Esophagus muscularis mucosa (tissue), 4 donors: ENCODE measurements at places on chromosomes 1 and 21. TPM values are rescaled to one million over a fixed set of nuclear protein-coding genes. Genes with fewer than 3 reads are reported as not detected.
A peak's percentile ranks its signal among the peaks of the same experiment; 100 is the strongest.

DNA sequence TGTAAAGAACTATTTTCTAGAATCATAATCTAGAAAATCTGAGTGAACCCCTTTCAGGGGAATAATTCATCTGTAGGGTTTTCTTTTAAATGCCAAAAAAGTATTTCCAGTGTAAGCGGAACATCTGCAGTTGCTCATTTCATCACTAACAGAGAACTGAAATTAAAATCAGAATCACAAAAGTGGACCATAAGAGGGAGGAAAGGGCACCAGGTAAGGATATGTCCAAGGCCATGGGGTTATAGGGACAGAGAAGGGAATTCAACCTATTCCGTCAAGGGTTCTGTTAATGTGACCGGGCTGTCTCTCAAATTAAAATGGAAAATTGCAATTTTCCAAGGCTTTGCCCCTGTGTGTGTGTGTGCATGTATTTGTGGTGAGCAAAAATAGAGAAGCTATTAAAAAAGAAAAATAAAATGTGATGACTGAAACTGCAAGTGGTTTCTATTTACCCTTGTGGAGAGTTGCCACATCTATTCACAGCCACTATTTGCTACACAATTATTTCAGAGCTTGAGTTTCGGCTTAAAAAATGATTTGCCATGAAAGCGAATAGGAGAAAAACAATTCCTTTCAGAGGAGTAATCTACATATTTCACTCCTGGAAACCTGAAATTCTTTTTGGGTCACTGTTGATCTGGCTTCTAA is 53.1 kb downstream of the APP start:
- H3K4me1 ChIP-seq, result peaks cover 29% of the 10 kb centered on the region
- no peak overlapping the region for H3K4me3 ChIP-seq

DNA sequence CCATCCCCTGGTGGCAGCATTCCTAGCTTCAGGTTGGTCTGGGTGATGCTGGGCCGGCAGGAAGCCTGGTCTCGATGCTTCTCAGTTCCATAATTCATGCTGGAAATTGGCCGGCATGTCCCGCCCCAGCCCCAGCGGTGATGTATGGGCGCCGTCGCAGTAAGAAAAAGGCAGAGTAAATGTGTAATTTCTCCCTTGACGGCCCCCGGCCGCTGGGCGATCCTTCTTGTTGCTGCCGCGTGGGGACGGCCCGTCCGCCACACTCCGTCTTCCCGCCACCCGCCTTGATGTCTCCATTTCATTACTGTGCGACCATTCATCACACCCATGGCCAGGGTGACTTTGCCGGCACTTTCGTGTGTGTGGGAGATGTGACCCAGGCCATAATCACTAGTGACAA is 8.5 kb downstream of the DMAP1 start:
- no peak overlapping the region for H3K27ac ChIP-seq
- H3K27me3 ChIP-seq, result no peaks in the 10 kb centered on the region
- peaks cover 49% of the 10 kb centered on the region for H3K36me3 ChIP-seq
- no peaks in the 10 kb centered on the region for H3K4me1 ChIP-seq

Gene PRELP
- 186 TPM for total RNA-seq

DNA sequence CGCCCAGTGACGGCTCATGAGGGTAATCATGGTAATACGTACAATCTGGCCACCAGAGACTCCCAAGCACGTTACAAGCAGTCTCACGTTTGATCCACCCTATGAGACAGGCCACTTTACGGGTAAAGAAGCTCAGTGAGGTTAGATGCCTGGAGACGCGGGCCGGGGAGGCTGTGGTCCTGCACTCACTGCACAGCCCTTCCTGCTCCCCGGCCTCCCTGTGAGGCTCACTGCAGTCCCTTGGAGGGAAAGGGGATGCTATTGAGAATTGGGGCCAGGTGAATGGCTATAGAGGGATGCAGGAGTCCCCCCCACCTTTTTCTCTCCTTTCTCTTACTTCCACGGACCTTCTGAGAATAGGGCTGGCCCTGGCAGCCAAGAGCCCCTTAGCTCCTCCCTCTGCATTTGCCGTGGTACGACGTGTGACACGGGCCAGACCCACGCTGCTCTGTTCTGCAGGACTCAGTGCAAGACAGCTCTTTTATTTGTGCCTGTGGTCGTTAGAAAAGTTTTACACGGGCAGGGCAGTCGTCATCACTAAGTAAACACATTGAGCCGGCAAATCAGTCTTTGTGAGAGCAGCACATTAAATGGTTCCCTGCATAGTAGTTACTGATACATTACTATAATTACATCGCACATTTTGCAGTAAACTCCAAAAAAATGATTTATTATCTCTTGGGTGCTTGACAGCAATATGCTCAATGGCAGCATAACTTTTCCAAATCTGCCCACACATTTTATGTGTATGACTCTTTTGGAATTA is 18.8 kb downstream of the KIF26B start:
- H3K27me3 ChIP-seq, result no peaks in the 10 kb centered on the region
- no peak overlapping the region for H3K4me3 ChIP-seq
- no peak overlapping the region for H3K27ac ChIP-seq
- H3K36me3 ChIP-seq, result no peaks in the 10 kb centered on the region

- H3K27me3 ChIP-seq, result no peaks in the 10 kb centered on the region
- no peaks in the 10 kb centered on the region for H3K36me3 ChIP-seq
- H3K4me3 ChIP-seq, result no peak overlapping the region
- H3K27ac ChIP-seq, result no peak overlapping the region
Observed at GRCh38 chr1:12159816-12160215, 7.0 kb upstream of the TNFRSF1B start.

Gene UBXN11
- 12.2 TPM for total RNA-seq

- no peak overlapping the region for H3K4me3 ChIP-seq
- DNase-seq, result no peak
- H3K27ac ChIP-seq, result peak overlapping the region; percentile 60
- peaks cover 53% of the 10 kb centered on the region for H3K4me1 ChIP-seq
- H3K27me3 ChIP-seq, result no peaks in the 10 kb centered on the region
- H3K36me3 ChIP-seq, result no peaks in the 10 kb centered on the region
Observed at GRCh38 chr1:39086386-39086785, 60.2 kb downstream of the NDUFS5 start.

Gene CD1B
- not detected for total RNA-seq

Gene KRTAP13-2
- not detected for total RNA-seq

Gene STYXL2
- total RNA-seq, result not detected

GRCh38 chr1:52296345-52296744 is 69.7 kb downstream of the CC2D1B start:
- no peak for DNase-seq
- no peak overlapping the region for H3K4me3 ChIP-seq
- H3K4me1 ChIP-seq, result no peaks in the 10 kb centered on the region
- no peaks in the 10 kb centered on the region for H3K36me3 ChIP-seq
- no peak overlapping the region for H3K27ac ChIP-seq

DNA sequence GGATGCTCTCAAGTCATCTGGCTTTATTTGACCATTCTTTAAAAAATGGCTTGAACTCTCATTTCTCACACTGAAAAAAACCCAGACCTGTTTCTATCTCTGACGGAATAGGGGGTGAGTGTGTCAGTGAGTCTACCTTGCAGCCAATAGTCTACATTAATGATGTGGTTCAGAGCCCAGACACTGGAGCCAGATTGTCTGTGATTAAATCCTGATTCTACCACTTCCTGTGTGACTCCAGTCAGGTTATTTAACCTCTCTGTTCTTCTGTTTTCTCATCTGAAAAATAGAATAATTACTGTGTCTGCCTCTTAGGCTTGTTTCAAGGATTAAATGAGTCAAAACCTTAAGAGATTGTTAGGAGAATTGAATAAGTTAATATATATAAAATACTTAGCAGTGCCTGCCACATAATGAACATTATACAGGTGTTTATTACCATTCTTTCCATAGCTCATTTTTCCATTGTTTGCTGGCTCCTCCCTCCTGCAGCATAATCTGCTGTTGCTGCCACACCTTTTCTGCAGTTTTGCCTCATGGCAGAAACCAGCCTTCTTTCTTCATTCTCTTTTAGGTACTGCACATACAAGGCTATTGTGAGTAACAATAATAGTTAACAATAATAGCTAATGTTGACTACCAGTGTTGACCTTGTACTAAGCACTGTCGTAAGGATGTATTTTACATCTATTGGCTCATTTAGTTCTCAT is 157.6 kb upstream of the IVNS1ABP start:
- H3K27ac ChIP-seq, result no peak overlapping the region
- no peaks in the 10 kb centered on the region for H3K4me1 ChIP-seq
- DNase-seq, result no peak
- H3K27me3 ChIP-seq, result no peaks in the 10 kb centered on the region
- no peak overlapping the region for H3K4me3 ChIP-seq
- H3K36me3 ChIP-seq, result no peaks in the 10 kb centered on the region

DNA sequence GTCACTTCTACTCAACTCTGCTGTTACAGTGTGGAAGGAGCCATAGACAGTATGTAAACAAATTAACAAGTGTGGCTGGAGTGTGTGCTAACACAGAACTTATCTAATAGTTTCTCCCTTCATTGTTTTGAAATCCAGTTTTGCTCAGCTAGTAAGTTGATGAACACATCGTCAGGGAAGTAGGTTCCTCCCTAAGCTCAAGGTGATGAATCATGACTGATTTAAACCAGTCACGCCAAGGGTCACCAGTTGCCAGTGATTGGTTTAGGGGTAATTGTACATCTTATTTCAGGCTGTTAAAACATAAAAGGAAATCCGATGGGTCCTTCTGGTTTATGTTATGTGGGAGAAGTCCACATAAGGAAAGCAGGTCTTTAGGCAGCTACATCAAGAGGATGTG is 97.0 kb upstream of the CHODL start:
- no peak overlapping the region for H3K27ac ChIP-seq
- no peak for DNase-seq
- no peak overlapping the region for H3K4me3 ChIP-seq
- no peaks in the 10 kb centered on the region for H3K4me1 ChIP-seq

GRCh38 chr1:157028674-157029073 is 16.9 kb downstream of the ARHGEF11 start:
- peaks cover 36% of the 10 kb centered on the region for H3K4me1 ChIP-seq
- no peak for DNase-seq
- H3K27me3 ChIP-seq, result no peaks in the 10 kb centered on the region
- no peaks in the 10 kb centered on the region for H3K36me3 ChIP-seq
- no peak overlapping the region for H3K4me3 ChIP-seq

DNA sequence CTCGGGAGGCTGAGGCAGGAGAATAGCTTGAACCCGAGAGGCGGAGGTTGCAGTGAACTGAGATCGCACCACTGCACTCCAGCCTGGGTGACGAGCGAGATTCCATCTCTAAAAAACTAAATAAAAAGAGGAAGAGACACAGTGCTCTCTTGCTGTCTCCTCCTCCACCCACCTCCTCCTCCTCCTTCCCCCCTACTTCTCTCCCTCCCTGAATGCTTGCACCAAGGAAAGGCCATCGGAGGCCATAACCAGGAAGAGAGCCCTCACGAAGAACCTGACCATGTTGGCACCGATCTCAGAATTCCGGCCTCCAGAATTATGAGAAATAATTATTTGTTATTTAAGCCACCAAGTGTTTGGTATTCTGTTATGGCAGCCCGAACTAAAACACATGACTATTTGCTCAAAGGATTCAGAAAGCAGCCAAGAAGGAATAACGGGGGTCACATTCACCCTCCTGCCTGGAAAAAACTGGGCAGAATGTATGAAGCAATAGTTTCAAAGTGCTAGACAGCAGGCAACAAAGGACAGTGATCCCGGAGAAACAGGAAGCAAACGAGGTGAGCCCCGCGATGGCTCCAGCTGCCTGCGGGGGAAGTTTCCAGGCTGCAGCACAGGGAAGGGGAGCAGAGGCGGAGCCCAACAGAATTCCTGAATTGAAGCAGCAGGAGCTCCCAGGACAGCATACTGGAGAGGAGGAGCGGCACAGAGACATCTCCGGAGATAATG is 35.8 kb downstream of the LDLRAD1 start:
- H3K4me1 ChIP-seq, result peaks cover 21% of the 10 kb centered on the region
- DNase-seq, result no peak
- H3K27me3 ChIP-seq, result no peaks in the 10 kb centered on the region

GRCh38 chr1:119747451-119747850 is 21.3 kb downstream of the HMGCS2 start:
- DNase-seq, result no peak
- H3K27ac ChIP-seq, result no peak overlapping the region
- H3K27me3 ChIP-seq, result no peaks in the 10 kb centered on the region
- peaks cover 40% of the 10 kb centered on the region for H3K4me1 ChIP-seq

Gene S100A7
- not detected for total RNA-seq

DNA sequence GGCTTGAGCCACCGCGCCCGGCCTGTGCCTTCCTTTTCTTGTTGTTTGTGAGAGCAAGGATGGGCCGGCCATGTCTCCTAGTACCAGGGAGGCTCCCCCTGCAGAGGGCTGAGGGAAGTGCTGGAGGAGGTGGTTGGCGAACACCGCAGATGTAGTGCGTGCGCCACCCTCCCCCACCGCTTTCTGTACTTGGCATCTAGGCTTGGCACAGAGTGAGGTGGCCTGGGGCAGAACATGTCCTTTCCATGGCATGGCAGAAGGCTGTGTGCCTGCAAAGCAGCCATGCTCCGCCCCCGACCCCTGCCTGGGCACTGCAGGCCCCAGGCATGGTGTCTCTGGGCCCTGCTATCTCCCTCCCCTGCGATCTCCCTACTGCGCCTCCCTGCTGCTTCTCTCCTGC is 30.7 kb downstream of the ALPL start:
- peaks cover 20% of the 10 kb centered on the region for H3K4me1 ChIP-seq
- H3K27ac ChIP-seq, result no peak overlapping the region
- DNase-seq, result no peak
- no peak overlapping the region for H3K4me3 ChIP-seq
- H3K36me3 ChIP-seq, result no peaks in the 10 kb centered on the region

Gene CNKSR1
- total RNA-seq, result 2.6 TPM

GRCh38 chr21:14383596-14384180 is 742 bp upstream of the HSPA13 start:
- H3K4me1 ChIP-seq, result peaks cover 39% of the 10 kb centered on the region
- DNase-seq, result no peak
- peak overlapping the region; percentile 84 for H3K4me3 ChIP-seq

GRCh38 chr1:27445177-27445936 is 44.6 kb downstream of the WASF2 start:
- no peak overlapping the region for H3K4me3 ChIP-seq
- no peak overlapping the region for H3K27ac ChIP-seq
- peaks cover 70% of the 10 kb centered on the region for H3K4me1 ChIP-seq
- DNase-seq, result no peak

Gene PDE4B
- 16.6 TPM for total RNA-seq

DNA sequence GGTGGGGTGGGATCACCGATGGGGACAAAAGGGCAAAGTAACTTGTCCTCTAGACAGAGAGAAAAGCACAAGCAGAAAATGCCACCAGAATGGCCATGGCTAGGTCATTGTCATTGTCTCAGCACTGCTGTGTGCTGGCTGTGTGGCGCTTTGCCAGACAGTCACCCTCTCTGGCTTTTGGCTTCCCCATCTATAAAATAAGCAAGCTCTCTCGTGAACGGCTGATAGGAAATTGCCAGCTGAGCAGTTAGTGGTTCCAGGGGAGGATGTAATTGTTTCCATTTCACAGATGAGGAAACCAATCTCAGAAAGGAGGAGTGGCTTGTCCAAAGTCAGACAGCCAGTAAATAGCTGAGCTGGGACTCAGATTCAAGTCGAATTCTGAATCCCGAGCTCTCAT is 32.5 kb downstream of the PADI2 start:
- no peak for DNase-seq
- no peaks in the 10 kb centered on the region for H3K4me1 ChIP-seq

Gene SPRR2A
- total RNA-seq, result not detected

- DNase-seq, result no peak
- H3K36me3 ChIP-seq, result no peaks in the 10 kb centered on the region
- no peaks in the 10 kb centered on the region for H3K27me3 ChIP-seq
- H3K4me3 ChIP-seq, result no peak overlapping the region
- peaks cover 12% of the 10 kb centered on the region for H3K4me1 ChIP-seq
Observed at GRCh38 chr1:183604038-183604808, 14.0 kb upstream of the NCF2 start.
